ENCODE measurements at places on chromosomes 1 and 21.
A peak's percentile ranks its signal among the peaks of the same experiment; 100 is the strongest.

DNA sequence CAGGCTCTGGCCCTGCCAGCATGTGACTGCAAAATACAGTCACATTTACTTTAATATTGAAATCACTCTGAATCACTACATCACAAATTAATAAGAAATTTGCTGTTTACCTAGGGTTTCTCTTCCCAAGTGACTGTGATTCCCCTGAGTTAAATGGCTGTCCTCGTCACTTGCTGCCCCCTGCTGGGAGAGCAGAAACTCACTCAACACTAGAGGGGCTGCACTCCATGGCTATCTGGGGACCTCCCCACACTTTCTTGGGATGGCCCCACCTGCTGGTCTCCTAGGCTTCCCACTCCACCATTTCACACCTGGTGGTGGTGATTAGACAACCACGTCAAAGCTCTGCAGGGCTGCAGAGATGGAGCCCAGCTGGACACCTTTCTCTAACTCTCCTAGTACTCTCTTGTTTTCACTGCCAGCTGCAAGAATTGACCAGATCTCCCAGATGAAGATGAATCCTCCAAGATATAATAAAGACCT, 63.4 kb downstream of the CD2 start:
- peak; percentile 57 for DNase-seq

GRCh38 chr1:115469703-115470476, 131.8 kb upstream of the NGF start:
- peak; percentile 51 for DNase-seq

GRCh38 chr21:16159971-16160350, 430.2 kb downstream of the USP25 start:
- DNase-seq: no peak

GRCh38 chr1:228867108-228867950, 132.1 kb downstream of the RHOU start:
- no peak for DNase-seq

DNA sequence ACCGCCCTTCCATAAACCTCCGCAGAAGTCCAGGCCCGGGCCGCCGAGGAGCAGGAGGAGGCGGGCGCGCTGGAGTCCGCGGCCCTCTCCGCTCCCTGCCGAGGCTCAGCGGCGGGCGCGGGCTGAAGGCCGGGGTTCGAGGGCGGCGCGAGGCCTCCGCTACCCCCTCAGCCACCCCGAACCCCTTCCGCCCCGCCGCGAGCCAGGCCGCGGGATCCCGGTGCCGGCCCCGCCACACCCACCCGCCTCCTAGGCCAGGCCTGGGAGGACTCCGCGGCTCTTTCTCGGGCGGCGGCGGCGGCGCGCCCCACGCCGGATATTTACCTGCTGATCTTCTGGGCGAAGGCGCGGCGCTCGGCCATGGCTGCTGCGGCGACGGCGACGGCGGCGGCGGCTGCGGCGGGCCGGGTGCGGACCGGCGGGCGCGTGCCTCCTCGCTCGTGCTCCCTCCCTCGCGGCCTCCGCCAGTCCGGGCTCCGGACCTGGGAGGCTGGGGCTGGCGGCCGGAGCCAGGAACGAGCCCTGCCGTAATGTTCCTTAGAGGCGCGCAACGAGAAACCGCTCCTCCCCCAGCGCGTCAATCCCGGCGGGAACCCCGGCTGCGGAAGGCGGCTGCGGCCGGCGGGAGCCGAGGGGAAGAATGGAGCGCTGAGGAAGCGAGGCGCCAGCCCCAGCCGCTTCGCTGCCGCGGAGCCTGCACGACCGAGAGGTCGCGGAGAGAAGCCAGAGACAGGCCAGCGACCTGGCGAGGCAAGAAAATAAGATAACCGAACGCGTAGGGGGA, at the start of gene DOCK7:
Gene DOCK7, minus strand, starts transcription at position 484 of the 784 bp plus-strand sequence. Its CDS starts 122 bp downstream, at position 362.
- peak; percentile 85 for DNase-seq

DNA sequence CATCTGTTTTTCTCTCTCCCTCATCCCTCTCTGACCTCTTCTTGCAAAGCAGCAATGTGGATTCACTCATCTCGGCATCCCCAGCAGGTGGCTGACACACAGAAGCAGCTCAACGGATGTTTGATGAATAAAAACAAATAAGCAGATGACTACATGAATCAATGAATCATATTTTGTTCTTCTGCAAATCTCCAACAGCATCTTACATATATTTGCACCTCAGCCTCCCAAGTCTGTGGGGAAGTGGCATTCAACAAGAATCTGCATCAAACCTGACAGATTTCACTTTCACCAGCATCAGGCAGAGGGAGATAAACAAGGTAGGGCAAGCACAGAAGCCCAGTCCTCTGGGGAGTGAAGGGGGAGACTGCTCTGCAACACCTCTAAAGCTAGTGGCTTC, 34.0 kb downstream of the CAPN8 start:
- DNase-seq: no peak

DNA sequence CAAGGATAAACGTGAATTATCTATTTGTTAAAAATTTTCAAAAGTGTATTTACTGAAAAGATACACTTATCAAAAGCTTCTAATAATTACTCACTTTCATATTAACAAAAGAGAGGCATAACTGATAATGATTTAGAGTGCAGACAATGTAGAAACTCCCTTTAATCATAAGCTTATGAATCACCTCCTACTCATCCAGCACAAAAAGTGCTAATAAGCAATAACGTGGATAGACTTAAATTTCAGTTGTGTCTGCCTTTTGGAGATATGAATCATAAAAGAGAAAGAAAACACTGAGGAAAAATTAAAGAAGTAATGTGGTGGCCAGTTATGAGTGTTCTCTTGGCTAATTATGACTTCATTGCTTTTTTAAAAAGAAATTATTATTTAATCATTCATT, 827.6 kb upstream of the B3GALT2 start:
- DNase-seq: no peak
